ENCODE measurements at places on chromosomes 2 and 18.

DNA sequence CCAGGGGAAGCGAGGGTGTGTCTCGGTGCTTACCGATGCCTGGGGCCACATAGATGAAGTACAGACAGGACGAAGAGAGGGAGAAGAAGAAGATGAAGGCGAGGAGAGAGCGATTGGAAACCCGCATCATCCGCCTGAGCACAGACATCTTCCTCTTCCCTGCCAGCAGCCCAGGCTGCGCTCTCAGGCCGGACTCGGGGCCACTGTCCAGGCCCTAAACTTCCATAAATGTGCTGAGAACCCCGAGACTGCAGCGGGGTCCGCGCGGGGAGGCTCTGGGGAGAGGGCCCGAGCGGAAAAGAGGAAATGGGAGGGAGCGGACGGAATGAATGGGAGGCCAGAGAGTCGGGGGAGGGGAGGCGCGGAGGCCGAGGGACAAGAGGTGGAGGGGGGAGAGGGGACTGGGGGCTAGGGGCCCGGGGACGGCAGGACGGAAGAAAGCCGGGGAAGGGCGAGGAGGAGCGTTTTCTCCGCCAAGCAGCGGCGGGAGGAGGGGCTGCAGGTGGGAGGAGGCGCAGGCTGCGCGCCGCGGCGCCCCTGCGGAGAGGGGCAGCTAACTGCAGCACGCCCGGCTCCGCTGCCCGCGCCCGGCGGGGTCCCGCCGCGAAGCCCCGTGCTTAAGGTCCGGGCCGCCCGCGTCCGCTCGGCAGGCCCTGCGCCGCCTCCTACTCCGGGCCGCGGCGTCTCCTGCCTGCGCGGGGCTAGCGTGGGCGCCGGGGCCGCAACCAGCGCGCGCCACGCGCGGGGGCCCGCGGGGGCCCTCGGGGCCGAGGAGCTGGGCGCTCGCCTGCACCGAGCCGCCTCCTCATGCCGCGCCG is at the start of gene B4GALT6:
Gene B4GALT6 (minus strand): TSS at position 303 of the 818 bp plus-strand sequence. CDS start 155 bp downstream, at position 148.
- peak; percentile 51 for DNase-seq

DNA sequence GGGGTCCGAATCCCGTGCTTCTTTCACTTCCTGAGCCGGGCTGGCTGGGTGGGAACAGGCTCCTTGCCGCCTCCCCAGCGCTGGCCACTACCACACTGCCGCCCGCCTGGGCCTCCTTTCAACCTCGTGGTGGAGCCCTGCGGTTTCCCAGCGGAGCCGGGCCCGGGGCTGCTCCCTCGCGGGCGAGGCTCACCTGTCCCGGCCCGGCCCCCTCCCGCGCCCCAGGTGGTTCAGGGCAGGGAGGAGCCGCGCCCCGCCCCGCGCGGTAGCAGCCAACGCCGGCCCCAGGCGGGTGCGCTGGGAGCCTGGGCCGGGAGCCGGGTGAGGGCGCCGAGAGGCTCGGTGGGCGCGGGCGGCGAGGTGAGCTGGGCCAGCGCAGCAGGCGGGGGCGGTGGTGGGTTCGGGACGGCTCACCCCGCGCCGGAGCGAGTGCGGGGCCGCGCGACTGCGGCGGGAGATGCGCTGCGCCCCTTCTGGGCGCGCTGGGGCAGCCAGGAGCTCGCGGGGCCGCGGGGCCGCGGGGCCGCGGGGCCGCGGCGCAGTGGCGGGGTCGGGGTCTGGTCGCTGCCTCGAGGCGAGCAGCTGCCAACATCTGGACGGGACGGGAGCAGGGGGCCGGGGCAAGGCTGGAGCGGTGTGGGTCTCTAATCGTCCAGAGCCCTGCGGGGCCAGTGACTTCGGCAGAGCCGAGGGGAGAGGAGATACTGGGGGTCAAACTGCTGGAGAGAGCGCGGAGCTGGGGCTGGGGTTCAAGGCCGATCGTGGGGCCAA is at the start of gene LYPD6B:
Gene LYPD6B (plus strand): TSS at position 258 of the 771 bp plus-strand sequence. CDS start 92,250 bp downstream, outside the sequence.
- peak; percentile 28 for DNase-seq

GRCh38 chr2:65277791-65278483 is 50.3 kb downstream of the ACTR2 start:
- DNase-seq: peak; percentile 33

- DNase-seq: peak; percentile 13
Observed at GRCh38 chr2:105584435-105585010, 160.2 kb upstream of the NCK2 start.

DNA sequence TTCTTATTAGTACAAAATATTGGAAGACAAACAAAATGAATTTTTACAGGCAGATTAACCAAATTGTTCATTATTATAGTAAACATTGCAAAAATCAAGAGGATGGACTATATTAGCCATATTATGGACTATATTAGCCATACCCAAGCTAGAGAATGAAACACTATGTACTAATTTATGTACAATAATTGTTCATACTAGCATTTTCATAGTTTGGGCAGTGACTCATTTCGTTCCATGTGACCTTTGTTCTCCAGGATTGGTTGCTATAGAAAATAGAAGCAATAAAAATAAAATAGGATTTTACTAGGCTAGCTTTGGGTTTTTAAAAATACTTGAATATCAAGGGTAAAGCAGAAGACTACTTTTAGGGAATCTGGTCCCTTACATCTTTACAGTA is 176.8 kb downstream of the ZEB2 start:
- no peak for DNase-seq

DNA sequence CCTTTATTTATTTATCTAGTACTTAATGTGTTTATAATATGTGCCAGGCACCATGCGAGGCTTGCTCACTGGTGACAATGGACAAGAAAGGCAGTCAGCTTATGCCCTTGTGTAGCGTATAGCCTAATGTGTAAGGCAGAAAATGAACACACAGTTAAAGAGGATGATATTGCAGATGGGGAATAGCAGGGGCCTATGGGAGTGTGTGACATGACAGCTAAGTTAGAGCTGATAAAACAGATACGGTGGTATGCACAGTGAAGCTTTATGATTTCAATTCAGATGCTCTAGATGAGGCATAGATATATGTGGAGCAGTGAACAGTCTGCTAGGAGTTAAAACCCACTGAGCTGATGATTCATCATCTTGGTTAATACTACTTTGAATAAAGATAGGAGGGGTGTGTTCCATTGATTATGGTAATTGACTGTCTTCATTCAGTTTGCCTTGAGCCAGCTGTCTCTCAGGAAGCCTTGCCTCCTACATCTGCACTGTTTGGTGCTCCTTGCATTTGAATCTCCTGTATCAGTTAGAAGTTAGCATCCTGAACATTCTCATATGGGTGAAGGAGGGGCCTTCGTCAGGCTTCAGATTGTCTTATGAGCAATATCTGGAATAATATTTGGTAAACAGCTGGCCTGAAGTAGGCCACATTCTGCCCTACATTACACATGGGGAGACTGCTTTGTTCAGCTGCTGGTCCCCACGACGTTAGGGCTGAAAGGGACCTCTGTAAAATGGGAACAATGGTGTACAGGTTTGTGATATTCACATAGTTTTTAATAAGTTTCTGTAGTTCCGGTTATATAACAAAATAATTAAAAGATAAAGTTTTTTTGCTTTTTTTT is 13.2 kb downstream of the MAP4K4 start:
- no peak for DNase-seq

DNA sequence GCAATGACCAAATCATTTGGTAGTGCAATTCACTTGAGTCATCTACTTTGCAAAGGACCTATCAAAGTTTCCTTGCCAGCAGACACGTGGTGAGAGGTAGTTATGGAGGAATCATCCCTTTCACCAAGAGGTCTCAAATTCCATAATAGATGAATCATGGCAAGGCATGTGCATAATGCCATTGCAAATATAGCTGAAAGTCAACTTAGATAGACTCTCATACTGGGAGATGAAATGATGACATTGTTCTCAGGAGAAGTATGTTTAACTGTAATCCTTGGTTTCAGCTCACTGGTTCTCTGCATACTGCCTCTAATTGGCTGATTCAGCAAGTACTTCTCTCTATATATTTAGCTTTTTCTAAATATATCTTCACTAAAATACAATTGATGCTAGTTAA is 57.2 kb downstream of the CALCRL start:
- DNase-seq: peak; percentile 99

GRCh38 chr2:2108756-2109155 is 222.3 kb downstream of the MYT1L start:
- no peak for DNase-seq

GRCh38 chr2:29187926-29188325 is 72.7 kb downstream of the CLIP4 start:
- DNase-seq: no peak

GRCh38 chr18:10852385-10853303 is 296.7 kb downstream of the PIEZO2 start:
- DNase-seq: no peak

- DNase-seq: no peak
Observed at GRCh38 chr2:178284613-178285286, 90.4 kb downstream of the OSBPL6 start.

GRCh38 chr2:100902817-100903405 is 83.0 kb downstream of the NPAS2 start:
- peak; percentile 93 for DNase-seq

DNA sequence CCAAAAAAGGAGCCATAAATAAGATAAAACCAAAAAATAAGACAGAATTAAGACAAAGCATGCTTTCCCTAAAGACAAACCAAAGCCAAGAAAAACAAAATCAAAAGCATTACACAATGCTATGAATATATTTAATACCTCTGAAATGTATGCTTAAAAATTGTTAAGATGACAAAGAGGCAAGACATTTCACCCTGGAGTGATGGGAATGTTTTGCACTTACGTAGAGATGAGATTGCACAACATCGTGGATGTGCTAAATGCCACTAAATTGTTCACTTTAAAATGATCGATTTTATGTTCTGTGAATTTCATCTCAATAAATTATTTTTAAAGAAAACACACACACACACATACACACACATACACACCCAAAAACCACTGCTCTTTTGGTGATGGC is 386.6 kb upstream of the KLHL29 start:
- DNase-seq: no peak

- no peak for DNase-seq
Observed at GRCh38 chr18:75023473-75023872, 185.5 kb downstream of the PTGR3 start.
